AG04449 (cell line): ENCODE measurements at places on chromosomes 12 and 14.

GRCh38 chr12:86050010-86050409, 175.9 kb downstream of the NTS start:
- DNase-seq: no peak

GRCh38 chr12:10861366-10861765, 12.1 kb upstream of the PRR4 start:
- no peak for DNase-seq

GRCh38 chr12:49187184-49187583, 1.7 kb downstream of the TUBA1A start:
- no peak for DNase-seq

DNA sequence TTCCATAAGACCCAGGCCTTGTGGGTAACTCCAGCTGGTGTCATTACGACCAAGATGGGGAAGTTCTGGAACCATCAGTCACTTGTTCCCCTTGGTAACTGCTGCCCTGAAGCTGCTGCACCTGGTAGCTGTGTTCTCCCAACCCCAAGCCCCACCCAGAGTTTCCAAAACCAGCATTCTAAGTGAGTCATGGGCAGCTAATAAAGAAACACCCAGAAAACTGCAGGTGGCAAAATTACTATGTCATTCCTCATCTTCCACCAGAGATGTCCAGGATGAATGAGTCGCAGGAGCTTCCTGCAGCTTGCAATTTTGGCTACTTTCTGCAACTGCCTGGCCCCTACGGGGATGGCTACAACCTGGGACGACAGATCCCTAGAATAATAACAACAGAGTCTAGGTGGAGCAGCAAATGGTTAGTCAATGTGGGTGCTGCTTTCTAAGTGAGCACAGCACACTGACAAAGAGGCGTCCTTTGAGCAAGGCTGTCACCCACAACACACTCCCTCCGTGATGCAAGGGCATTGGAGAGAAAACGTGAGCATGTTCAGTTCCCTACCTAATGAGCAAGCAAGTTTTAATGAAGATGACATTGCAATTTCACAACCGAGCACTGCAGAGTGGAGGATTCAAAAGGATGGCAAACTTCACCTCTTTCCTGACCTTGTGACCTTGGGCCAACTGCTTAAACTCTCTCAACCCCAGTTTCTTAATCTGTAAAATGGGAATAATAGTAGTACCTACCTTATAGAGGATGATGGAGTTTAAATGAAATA, 301.4 kb upstream of the NOS1 start:
- no peak for DNase-seq

- DNase-seq: no peak
Observed at GRCh38 chr14:28966416-28967233, 200.0 kb downstream of the FOXG1 start.

DNA sequence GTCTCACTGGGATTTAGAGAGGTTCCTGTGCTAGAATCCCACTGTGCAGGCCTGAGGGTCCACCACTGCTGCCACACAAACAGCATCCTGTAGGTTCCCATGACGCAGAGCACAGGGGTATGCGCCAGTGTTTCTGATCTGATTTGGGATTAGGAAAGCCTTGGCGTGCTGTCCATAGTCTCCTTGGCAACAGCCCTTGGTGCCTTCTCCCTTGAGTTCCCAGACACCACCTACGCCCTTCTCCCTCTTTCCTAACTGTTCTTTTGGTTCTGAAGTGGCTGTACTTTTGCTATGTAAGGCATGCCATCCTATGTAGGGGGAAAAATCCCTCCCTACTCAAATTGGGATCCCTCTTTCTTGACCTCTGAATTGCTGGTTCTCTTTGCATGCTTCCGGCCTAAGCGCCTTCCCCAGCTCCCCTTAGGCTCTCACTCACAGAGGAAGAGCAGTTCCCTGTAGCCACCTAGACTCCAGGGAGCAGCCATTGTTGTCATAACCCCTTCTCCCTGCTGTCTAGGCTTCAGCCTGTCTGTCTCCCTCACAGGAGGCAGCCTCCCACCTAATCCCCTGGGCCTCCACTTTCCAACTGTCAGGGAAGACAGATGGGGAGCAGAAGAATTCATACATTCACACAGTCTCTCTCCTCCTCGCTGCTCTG, 14.8 kb upstream of the RIC8B start:
- DNase-seq: no peak

GRCh38 chr14:91337699-91338335, 79.8 kb downstream of the CCDC88C start:
- no peak for DNase-seq

- no peak for DNase-seq
Observed at GRCh38 chr14:103534576-103535061, 5.6 kb downstream of the TRMT61A start.

GRCh38 chr12:119024356-119024755, 43.0 kb downstream of the SRRM4 start:
- no peak for DNase-seq

GRCh38 chr12:78229591-78230101, 399.0 kb downstream of the NAV3 start:
- DNase-seq: no peak

- DNase-seq: no peak
Observed at GRCh38 chr14:87241018-87241768, 751.8 kb downstream of the GALC start.

- DNase-seq: no peak
Observed at GRCh38 chr12:94622475-94622874, 27.9 kb downstream of the TMCC3 start.

DNA sequence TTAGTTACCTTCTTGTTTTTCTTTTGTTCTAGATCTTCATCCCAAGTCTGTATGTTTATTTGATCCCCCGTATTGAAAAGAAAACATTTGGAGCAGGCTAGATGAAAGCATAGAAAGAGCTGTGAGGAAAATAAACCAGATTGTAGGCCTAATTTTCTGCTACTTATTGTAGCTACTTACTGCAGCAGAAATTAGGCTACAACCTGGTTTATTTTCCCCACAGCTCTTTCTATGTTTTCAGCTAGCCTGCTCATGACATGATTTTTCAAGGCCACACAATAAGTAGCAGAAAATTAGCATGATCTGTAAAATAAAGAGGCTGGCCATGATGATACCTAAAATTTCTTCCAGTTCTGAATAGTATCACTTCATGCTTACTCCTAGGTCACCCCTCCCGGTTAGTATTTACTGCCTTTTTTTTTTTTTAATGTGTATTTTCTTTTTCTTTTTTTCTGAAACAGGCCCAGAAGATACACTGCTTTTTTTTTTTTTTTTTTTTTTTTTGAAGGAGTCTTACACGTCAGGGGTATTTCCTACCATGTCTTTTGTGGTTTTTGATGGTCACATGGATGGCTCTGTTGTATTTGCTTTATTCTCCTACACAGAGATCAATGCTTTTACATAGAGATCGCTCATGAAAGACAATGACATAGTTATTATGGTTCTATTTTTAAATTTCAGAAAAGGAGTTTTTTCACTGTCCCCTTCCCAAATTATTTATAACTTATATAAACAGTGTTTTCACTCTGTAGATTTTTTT, 32.3 kb downstream of the BHLHE41 start:
- no peak for DNase-seq

DNA sequence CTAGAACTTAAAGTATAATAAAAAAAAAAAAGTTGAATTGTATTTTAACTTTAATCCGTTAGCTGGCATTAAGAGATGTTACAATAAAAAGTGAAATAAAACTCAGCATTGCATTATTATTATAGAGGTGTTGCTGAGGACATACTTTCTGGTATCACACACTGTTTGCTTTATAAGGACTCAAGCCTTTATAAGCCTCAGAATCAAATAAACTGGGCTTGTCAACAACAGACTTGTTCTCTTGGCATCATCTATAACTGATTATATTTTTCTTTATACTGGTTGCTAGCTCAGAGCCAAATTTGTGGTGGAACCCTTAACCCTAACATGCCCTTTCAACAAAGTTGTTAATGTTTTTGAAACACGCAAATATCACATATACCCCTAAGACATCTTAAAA, 62.3 kb downstream of the DDHD1 start:
- DNase-seq: no peak

DNA sequence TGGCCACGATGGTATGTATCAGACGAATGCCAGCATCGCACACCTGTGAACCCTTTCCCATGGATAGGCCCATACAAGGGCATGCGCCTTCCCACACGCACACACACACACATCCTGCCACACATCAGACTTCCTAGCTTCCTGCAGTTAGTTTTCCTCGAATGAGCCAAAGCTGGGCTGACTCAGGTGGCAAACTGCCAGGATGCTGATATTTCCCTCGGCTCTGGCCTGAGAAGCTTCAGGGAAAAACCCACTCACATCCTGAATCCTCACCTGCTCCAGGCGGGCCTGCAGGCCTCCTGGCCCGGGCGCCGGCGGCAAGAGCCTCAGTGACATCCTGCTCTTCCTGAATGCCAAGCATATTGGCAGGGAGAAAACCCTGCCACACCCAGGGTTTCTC, 22.4 kb downstream of the CALM1 start:
- peak; percentile 72 for DNase-seq

DNA sequence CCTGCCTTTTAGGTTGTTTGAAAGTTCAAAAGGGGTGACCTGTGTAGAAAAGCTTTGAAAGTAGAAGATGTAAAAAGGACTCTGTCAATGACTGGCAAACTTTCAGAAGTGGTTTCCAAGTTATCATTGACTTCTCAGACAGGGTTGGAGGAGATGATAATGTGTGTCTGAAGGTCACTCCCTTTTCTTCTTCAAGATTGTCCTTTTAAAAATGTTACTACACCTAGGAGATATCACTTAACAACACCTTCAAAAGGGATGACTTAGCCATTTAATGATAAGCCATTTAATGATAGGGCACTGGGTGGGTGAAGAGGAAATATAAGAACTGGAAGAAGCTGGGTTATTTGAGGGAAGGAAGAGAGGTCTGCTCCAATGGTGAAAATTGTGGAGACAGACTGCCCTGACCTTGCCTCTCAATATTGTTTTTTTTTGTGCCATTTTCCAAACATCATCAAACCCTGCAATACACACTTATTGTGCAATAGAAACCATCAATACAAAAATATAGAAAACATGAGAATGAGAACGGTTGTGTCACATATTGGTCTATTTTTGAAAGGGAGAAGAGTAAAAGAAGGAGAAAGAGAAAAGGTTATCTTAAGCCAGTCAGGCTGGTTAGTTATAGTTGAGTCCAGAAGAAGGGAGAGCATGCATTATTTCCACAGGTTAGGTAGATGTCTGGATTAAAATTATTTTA, 38.8 kb downstream of the BEST3 start:
- no peak for DNase-seq

- DNase-seq: no peak
Observed at GRCh38 chr14:97413966-97414717, 617.0 kb downstream of the VRK1 start.

DNA sequence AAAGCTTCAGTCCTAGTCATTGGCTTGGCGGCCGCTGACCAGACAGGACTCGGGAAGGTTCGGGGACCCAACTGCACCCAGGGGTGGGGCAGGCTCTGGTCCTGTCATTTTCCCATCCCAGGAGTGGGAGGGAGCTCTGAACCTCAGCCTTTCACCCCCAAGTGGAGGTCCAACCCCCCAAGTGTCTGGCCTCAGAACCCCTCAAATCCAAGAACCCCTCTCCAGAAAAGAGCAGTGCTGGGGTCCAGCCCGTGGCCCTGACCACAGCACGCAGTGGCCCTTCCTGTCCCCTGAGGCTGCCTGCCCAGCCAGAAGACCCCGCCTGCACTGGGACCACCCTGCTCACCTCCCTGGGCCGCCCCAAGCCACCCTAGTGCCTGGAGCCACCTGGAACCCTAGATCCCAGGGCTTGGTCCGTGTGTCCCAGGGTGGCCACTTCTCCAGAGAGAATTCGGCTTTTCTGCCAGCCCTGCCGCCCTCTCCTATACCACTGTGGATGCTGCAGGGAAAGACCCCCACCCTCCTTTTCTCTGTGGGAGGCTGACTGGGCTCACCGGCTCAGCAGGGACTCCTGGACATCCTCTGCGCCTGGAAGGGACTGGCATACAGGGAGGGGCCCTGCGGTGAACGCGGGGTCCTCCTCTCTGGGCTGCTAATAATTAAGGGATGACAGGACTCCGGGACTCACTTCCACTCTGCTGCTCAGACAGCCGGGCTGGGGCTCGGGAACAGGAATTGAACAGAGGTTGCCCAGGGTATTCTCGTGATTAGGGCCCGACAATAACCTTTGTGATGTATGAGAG, 326.9 kb upstream of the SFSWAP start:
- no peak for DNase-seq

DNA sequence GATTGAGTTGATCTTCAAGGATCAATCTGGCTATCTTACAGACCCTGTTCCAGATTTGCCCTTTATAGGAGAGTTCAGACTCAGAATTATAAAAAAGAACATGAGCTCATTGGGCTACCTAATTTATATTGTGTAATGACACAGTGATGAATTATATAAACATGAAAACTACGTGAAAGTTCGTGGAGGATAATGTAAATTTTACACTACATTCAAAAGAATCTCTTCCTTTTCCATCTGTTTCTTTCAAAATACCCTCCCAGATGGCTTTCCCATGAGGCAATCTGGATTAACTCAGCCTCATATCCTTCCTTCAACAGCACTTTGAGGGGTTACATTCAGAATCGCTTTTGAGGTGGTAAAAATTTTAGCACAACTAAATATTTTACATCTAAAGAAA, 129.3 kb downstream of the HMGA2 start:
- no peak for DNase-seq

DNA sequence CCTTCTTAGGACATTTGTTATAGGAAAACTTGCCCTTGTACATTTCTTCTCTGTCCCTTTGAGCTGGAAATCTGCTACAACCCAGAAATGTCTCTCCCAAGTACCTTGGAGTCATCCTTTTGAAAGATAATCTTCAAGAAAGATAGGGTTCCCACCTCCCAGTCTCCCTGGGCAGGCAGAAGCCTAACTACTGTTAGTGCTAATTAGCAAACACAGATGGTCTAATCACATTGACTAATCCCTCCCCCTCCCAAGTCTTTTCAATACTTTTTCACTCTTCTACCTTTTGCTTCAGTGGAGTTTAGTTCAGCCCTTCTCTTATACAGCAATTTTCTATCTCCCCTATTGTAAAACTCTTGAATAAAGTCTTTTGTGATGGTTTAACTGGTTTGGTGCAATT, 129.8 kb upstream of the PPFIA2 start:
- DNase-seq: no peak

- no peak for DNase-seq
Observed at GRCh38 chr14:88137327-88137726, 132.4 kb downstream of the GPR65 start.

- no peak for DNase-seq
Observed at GRCh38 chr12:10967409-10967808, 19.3 kb downstream of the TAS2R50 start.

DNA sequence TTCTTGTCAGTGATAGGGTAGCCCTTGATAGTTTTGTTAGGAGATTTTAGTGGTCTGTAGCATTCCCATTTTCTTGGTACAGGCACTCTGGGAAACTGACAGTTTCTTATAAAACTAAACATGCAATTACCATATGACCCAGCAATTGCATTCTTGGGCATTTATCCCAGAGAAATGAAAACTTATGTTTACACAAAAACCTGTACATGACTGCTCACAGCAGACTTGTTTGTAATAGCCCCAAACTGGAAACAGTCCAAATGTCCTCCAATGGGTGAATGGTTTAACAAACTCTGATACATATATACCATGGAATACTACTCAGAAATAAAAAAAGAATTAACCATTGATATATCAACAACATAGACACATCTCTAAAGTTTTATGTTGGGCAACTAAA, 75.5 kb downstream of the BORCS5 start:
- DNase-seq: peak; percentile 65
